NCI-H1694 treated with DMSO at 0.1 percent for 48 hours (cell line): ENCODE measurements at places on chromosomes 12 and 14.

DNA sequence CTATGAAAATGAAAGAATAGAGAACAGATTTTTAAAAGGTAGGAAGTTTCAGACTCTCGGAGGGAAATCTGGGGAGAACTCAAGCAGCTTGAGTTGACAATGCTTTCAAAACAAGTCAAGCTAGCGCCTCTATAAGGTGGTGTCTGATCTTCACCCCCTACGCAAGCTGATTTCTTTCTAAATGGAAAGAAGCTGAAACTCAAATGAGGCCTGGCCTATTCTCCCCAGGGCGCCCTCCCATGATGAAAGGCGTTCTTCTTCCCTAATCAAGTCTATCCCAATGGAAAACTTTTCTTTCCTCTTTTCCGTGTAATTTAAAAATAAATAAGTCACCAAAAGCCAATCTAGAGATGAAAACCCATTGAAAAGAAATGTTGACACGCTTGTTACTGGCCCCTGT is 20.6 kb downstream of the PTHLH start:
- DNase-seq: no peak

- DNase-seq: no peak
Observed at GRCh38 chr14:101189962-101190560, 286.5 kb upstream of the RTL1 start.

- DNase-seq: no peak
Observed at GRCh38 chr12:2163177-2163941, 110.6 kb downstream of the CACNA1C start.

DNA sequence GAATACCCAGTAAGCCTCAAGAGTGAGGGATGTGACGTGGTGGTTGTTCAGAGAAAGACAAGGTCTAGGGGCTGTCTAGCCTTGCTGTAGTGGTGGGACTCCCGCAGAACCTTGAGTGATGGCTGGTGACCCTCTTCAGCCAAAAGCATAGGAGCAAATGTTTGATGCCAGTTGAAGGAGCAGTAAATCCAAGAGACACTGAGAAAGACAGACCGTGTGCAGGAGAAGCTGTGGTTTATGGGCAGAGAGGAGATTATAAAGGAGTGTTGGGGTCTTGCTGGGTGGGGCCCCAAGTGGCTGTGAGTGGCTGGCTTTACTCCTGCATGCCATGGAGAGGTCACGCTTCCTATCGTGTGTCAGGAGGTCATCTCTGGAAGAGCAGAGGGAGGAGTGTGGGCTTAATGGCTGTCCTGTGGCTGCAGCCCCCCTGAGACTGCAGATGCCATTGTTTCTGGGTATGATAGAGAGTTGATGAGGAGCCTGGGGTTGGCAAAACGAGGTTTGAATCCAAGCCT is 152.0 kb upstream of the CCND2 start:
- no peak for DNase-seq

GRCh38 chr12:24066865-24067264 is 117.4 kb upstream of the SOX5 start:
- no peak for DNase-seq

DNA sequence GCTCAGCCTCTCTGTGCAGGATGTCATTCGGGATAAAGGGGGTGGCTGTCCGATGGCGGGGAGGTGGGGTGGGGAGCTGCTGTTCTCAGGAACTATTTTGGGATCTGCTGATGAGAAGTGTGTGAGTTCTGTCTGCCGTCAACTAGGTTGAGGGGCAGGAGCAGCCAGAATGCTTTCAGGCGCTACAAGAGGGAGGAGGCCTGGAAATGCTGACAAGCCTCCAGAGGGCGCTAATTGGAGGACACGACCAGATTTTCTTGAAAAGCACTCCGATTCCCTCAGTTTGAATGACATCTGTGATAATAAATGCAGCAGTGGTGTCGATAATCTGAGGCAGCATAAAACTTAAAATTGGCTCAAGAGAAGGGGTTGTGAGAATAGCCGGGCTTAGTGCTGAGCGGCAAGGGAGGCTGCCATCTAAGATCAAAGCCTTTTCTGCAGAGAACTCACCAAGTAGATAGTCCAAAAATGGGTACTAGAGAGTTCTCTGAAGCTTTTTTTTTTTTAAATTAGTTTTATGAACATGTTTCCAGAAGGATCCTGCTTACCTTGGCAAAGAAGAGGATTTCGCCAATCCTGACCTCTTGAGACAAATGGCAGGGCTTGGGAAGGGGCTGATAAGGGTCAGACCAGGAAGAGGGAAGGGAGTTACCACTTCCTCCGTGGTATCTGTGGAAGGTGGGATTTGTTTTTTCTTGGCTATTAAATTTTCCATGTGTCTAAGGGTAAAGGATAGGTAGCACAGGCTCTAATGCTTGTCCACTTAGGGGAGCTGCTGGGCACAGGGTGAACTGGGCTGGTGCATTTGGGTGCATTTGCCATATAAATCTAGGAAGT is 94.4 kb downstream of the CRACR2A start:
- DNase-seq: peak; percentile 5

DNA sequence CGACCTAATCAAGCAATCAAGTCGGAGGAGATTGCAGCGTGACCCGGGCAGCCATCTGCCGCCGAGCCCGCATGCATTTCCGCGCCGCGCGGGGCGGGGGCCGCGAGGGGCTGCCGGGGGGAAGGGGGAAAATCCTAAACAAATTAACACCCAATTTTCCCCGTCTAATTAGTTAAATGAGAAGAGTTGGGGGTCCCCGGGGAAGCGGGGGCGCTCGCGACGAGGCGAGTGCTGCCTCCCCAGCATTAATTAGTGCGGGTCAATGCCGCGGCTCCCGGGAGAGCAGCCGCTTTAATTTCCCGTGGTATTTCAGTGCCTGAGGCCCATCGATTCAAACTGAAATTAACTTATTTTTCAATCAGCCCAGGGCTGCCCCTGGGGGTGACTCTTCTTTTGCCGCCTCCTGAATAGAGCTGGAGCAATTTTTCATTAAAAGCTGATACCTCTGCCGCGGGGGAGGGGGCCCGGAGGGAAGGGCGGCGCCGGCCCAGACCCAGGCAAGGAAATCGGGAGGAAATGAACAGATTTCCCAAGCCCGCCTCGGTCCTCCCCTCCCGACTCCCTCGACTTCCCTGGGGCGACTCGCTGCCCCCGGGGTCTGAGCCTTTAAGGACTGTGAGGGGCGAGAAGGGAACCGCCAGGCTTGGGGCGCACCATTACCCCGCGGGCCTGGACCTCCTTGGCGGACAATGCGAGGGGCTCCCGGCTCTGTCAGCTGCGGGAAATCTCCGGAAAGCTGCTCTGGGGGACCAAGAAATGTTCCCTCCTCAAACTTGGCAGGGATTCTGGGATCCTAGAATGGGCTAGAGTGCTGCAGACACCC is 18.9 kb downstream of the VSX2 start:
- no peak for DNase-seq

DNA sequence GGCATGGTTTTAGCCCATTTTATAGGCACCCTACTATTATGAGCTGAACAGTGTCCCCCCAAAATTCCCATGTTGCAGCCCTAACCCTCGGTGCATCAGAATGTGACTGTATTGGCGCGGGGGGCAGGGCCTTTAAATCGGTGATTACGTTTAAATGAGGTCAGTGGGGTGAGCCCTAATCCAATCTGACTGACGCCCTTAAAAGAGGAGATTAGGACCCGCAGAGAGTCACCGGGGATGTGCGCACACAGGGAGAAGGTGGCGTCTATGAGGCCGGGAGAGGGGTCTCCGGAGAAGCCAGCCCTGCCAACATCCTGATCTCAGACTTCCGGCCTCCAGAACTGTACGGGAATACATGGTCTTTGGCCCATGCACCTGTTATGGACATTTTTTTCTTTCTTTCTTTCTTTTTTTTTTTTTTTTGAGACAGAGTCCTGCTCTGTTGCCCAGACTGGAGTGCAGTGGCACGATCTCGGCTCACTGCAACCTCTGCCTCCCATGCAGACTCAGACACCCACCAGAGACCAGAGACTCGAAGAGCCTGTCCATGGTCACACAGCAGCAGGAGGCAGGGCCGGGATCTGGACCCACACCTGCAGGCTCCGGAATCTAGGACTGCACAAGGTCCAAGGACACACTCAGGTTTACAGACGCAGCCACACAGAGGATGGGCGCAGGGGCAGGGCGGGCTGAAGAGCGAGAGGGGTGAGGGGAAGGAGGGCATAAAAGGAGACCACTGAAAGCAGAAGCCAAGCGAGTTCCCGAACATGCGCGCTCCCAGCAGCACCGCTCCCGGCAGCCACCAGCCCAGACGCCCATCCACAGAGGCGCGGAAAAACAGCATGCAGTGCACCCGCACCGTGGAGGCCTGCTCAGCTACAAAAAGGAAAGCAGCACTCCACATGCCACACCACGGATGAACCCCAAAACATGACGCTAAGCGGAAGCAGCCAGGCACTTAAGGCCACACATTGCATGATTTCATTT is 19.0 kb downstream of the SCARB1 start:
- no peak for DNase-seq

GRCh38 chr14:79453276-79453675 is 758.0 kb downstream of the DIO2 start:
- no peak for DNase-seq
